ENCODE measurements at places on chromosomes 3 and 15. TPM values are rescaled to one million over a fixed set of nuclear protein-coding genes. Genes with fewer than 3 reads are reported as not detected.
A peak's percentile ranks its signal among the peaks of the same experiment; 100 is the strongest.

GRCh38 chr3:186308549-186308948 lies 53.5 kb downstream of the DGKG start:
- DNase-seq: no peak

- no peak for DNase-seq
Measured at GRCh38 chr3:12622335-12622734, 41.6 kb downstream of the RAF1 start.

DNA sequence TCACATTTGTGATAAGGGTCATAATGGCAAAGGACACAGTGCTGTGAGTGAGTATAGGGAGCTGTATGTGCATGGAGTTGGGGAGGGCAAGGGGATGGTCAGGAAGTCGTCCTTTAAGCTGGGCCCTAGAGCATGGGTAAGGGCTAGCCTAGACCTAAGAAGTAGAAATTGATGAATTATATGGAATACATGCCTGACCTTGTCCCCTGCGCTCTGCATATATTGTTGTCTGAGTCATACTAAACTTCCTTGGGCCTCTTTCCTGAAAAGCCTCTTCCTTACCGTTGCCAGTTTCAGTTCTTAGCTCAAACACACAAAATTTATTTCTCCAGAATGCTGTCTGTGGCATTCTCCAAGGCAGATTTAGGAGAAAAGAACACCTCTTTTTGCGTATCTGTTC lies 4.6 kb downstream of the SNRK start:
- no peak for DNase-seq

DNA sequence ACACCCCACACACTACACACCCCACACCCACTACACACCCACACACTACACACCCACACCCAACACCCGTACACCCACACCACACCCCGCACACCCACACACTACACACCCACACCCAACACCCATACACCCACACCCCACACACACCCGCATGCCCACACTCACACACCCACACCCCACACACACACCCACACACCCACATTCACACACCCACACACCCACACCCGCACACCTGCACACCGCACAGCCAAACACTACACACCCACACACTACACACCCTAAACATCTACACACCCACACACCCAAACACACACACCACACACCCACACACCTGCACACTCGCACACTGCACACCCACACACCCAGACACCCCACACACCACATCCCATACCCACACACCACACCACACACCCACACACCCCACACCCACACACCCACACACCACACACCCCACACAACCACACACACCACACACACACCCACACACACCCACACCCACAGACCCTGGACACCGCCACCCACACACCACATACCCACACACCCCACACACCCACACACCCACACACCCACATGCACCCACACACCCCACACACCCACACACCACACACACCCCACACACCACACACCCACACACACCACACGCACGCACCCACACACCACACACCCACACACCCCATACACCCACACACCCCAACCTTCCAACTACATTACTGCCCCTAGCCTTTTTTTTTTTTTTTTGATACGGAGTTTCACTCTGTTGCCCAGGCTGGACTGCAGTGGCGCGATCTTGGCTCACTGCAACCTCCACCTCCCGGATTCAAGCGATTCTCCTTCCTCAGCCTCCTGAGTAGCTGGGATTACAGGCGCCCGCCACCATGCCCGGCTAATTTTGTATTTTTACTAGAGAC lies 16.9 kb downstream of the CEP19 start:
- no peak for DNase-seq

- no peak for DNase-seq
Measured at GRCh38 chr15:62360332-62361097, 195.4 kb upstream of the C2CD4B start.

GRCh38 chr3:118262800-118263402 lies 771.7 kb downstream of the IGSF11 start:
- no peak for DNase-seq

DNA sequence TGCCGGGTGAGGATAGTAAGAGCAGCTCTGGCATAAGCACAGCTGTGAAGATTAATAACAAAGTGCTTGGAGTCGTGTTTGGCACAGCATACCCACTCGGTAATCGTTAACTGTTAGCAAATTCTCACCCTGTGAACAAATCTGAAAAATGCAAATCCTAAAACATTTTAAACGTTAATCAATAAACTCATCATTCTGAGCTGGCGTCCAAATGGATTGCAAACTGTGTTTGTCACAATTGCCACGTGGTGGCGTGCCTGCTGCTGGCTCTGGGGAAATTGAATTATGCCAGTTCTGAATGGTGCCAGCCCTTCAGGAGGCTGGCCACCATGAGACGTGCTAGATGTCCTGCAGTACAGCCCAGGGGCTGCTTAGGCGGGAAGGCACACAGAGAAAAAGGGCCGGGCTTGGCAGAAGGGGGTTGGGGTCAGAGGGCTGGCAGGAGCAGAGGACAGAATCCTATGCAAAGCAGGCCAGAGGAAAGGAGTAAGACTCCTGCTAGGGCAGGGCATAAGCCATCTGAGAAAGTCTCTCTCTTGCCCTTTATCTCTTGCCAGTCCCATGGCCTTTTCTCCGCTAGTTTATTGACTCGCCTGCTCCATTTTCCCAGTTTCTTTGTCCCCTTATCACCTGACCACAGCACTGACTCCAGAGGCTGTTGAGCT lies 22.1 kb upstream of the POLG start:
- DNase-seq: no peak

DNA sequence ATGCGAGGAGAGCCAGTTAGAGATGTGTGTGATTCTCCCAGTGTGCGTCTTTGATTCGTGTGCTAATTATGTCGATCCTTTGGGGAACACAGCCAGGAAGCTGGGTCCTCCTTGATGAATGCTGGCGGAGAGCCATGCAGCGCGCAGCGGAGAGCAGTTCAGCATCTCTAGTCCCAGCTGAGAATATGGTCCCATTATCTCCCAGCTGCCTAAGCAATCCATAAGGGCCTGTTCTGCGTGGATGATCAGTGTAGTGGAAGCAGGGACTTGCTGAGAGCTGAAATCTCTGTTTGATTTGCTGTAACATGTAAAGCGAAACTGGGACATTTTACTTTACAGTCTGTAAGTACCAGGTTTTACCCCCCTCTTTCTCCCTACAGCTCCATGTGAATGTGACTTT lies 412.7 kb downstream of the CNTN4 start:
- no peak for DNase-seq

- no peak for DNase-seq
Measured at GRCh38 chr3:81394651-81395524, 366.6 kb downstream of the GBE1 start.

DNA sequence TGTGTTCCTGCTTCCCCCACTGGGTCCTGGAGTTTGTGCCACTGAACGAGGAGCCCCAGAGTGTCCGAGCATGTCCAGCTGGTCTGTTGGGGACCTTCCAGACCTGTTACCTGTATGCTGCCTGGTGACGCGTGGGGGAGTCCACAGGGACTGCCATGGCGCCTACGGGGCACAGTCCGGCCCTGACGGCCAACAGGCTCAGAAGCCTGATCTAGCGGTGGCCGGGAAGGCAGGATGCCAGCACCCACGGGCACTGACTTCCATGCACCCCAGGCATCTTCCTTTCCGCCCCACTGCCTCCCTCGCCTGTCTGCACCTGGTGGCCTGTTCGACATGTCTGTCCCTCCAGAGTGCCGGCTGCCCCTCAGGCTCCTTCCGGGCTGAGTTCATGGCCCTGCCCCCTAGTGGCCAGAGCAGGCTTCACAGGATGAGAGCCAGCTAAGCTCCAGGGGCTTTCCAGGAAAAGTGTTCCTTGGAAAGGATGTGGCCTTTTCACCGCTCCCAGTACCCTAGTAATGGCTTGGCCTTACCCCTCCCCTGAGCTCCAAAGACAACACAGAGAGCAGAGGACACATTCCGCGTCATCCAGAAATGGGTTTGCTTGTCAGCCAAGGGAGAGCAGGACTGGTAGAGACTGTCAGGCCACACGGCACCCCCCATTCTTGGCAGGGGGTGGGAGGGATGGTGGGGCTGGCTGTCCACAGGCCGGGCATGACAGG lies 35.7 kb downstream of the NGRN start:
- no peak for DNase-seq

DNA sequence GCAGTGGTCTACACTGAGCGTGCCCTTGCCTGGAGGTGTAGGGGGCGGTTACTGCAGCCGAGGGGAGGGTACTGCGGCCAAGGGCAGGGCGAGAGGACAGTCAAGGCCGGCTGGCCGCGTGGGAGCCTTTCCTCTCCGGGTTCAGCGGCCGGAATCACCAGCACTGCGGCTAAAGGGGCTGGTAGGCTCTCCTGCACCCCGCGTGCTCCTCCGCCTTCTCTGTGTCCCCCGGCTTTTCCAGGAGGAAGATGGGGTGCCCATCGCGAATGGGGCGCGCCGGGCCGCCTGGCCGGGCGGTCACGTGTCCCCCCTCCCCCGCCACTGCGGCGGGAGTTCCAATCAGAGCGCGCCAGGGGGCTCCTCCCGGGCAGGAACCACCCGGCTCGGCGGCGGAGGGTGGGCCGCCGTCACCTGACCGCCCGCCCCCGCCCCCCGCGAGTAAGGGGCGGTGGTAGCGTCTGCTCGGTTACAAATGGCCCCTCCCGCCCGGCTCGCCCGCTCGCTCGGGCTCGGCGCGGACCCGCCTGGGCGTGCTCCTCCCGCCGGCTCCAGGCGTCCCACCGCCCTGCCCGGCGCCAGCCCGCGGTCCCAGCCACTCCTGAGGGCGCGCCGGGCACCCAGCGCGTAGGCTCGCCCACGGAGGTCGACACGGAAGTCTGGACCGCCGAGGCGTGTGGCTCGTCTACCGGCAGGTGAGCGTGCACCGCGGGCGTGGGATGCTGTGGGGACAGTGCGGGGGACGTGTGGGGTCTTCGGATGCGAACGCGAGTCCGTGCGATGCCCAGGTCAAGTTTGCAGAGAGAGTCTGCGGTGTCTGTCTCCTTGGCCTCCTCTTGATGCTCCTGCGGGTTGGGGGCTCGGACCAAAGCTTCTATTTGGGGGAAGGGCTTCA lies 242.6 kb upstream of the TOPAZ1 start:
- DNase-seq: peak; percentile 40

DNA sequence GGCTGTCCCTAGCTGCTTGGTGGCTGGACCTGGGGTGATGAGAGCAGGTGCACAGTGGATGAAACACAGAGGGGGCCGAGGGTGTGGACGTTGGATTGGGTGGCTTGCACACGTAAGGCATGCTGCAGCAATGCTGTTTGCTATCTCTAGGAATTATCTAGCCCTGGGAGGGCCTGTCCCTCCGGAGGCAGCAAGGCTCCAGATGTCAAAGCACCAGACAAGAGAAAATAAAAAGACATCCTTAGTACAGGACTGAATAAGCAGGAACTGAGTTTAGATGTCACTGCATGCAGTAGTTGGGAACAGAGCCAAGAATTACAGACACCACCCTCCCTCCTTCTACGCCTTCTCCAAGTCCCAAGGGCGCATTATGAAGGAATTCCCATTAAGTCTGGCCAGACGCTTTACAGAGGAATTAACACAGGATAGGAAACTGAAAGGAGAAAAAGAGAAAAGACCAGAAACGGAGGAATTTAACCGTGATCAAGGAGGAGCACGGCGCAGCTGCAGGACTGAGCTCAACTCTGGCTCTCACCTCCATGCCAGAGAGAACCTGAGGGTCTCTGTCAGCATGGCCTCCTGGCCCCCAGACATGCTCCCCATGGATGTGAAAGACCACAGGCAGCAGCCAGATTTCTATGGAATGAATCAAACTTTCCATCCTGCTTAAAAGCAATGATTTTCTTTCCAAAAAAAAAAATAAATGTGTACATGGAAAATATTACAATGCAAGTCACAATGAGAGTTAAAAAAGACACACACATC lies 13.8 kb downstream of the ATP10A start:
- no peak for DNase-seq

- no peak for DNase-seq
Measured at GRCh38 chr3:15523660-15524417, 2.3 kb upstream of the COLQ start.

GRCh38 chr15:55715355-55716076 lies 27.4 kb downstream of the PRTG start:
- DNase-seq: no peak

DNA sequence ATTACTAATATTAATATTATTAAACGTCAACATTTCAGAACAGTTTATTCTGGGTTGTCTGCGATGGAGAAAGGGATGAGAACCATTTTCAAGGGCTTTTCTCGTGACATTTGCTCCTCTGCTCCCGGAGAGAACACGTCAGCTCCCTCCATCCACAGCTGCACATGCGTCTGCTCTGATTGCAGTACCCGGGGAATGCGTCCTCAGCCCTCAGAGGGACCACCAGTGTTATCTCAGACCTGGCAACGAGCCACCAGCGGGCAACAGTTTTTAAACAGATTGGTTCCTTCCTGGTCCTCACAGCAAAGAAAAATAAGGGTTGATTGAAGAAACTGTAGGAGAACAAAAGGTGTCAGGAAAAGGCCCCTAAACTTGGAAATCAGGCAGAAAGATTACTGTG lies 202.2 kb upstream of the ADAMTS9 start:
- no peak for DNase-seq

GRCh38 chr15:61090386-61091288 lies 138.5 kb downstream of the RORA start:
- DNase-seq: no peak

DNA sequence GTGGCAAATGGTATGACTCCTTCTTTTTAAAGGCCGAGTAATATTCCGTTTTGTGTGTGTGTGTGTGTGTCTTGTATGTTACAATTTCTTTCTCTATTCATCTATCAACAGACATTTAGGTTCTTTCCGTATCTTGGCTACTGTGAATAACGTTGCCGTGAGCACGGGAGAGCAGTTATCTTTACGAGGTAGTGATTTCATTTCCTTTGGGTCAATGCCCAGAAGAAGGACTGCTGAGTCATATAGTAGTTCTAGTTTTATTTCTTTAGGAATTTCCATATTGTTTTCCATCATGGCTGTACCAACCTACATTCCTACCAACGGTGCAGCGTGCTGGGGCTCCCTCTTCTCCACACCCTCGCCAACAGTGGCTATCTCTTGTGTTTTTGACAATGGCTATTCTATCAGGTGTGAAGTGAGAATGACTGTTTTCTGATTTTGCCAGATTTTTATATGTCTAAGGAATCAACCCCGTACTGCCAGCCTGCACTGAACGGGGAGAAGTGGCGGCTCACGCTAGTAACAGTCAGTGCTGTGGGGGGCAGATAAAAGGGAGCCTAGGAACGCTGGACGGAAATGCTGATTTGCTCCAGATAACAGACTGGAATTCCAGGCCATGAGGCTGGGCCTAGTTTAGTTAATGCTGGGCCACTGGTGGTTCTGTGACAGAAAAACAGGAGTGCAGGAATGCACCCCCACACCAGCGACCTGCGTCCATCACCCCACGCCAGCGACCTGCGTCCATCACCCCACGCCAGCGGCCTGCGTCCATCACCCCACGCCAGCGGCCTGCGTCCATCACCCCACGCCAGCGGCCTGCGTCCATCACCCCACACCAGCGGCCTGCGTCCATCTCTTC lies 168.1 kb downstream of the XXYLT1 start:
- DNase-seq: no peak

- DNase-seq: no peak
Measured at GRCh38 chr15:39409876-39410530, 170.9 kb upstream of the THBS1 start.

The HGD gene
- 73.4 TPM for polyA plus RNA-seq

The GOLGA8T gene
- polyA plus RNA-seq: not detected

The HEMK1 gene
- 21.9 TPM for polyA plus RNA-seq

The RNU5B-1 gene
- polyA plus RNA-seq: not detected

Data from renal cortex interstitium (tissue), 15 donors.